ENCODE measurements at places on chromosomes 16 and 17.

DNA sequence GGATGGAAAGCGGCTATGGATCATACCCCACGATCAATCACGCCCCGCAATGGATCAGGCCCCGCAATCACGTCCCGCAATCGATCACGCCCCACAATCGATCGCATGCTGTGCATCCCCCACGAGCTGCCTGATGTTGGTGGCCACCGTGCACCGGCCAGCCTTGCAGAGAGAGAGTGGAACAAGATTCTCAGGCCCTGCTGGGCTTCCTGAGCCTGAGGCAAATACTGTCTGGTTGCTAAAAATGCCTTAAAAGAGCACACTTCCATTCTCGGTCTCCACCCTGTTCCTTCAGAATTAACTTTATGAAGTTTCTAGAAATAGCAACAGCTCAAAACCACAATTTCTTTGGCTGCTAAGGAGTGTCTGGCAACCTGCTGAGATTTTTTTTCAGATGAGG is 81.5 kb downstream of the VPS53 start:
- no peak for DNase-seq

DNA sequence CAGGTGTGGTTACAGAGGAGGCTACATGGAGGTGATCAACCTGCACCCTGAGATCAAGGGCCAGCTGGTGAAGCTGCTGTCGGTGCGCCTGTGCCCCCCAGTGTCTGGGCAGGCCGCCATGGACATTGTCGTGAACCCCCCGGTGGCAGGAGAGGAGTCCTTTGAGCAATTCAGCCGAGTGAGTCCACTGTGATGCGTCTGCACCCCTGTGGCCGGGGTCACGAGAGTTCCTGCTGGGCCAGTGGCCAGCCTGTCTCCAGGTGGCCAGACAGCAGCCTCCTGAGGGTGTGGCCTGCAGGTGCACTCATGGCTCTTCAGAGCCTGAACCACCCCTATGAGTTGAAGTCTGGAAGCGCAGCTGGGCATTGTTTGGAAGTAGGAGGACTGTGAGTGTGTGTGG is 38.1 kb downstream of the GPT2 start:
- DNase-seq, result no peak

GRCh38 chr17:67503184-67503583 is 126.1 kb downstream of the PITPNC1 start:
- DNase-seq, result no peak

DNA sequence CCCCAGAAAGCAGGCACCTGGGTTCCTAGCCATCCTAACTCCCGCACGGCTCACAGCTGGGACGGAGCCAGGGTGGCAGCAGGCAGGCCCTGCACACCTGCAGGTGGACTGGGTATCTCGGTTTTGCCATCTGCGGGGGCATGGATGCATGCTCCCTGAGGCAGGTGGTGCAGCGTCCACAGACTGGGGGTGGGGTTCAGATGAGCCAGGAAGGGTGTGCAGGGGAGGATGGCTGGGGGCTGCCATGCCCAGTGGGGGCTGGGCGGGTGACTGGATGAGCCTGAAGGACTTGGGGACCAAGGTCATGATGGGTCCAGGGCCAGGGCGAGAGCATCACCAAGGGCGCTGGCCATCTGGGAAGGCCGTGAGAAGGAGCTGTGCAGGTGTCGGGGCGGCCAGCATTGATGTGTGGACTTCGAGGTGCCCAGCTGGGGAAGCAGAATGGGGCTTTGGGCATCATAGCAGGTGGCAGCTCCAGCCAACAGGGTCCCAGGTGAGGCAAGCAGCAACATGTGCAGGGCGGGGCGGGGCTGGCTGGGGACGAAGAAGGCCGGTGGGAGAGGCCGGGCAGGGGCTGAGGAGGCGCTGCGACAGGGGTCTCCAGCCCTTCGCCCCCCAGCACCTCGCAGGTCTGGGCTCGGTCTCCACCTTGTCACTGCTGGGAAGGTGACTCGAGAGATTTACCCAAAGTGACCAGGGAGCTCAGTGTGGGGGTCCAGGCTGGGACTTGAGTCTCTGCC is 41.0 kb upstream of the ZNF469 start:
- DNase-seq, result no peak

DNA sequence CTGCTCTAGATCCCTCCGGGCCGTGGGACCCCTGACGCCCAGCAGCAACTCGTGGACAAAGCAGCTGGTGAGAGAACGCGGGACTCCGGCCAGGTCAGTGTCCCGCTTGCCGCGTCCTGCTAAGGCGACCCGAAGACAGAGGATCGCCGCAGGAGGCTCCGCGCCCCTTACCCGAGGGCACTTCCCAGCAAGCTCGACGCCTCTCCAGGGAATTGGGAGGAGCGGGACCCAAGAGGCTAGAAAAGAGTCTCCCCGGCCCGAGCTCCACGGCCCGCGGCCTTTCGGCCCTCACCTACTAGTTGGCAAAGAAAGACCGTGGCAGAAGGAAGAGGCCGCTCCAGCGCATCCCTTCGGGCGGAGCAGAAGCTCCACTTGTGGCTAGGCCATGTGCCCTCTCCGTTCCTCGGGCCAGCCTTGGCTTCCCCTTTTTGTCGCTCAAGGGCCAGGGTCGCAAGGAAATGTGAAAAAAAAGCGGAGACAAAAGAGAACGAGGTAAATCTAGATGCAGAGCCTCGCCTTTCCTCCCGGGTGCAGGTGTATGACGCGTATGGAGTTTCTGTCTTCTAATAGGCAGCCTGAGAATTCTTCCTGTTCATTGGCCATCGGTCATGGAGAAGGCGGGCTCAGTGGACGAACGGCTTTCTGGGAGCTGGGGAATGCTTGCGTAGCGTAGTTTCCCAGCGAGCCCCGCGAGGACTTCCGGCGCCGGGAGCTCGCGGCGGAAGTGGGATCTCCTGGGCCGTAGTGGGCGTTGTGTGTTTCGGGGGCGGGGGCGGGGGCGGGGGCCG is at the start of gene ZNF213:
ZNF213 (plus strand) TSS at position 692 of the 788 bp plus-strand sequence. CDS start 2,252 bp downstream, outside the sequence.
- DNase-seq, result peak; percentile 92

GRCh38 chr17:29012535-29012934 is 6.7 kb upstream of the SEZ6 start:
- no peak for DNase-seq

DNA sequence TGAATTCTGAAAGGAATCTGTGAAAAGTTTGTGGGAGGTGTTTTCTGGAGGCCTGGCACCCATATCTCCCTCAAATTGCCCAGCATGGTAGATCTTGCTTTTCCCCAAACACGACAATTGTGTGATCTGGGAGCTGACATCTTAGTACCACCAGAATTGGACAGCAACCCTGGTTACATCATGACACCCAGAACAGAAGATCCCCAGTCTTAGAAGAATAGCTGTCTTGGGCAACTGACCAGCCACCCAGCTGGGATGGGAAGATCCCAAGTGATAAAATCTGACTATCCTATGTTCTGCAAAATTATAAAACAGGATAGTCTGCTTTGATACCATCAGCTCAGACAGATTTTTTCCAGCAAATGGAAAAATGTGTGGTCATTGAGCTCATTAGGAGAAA is 235.3 kb downstream of the CDH13 start:
- DNase-seq, result no peak

- DNase-seq, result no peak
Observed at GRCh38 chr17:5555254-5555653, 29.1 kb downstream of the NLRP1 start.

- no peak for DNase-seq
Observed at GRCh38 chr16:12661656-12662172, 142.0 kb downstream of the CPPED1 start.

DNA sequence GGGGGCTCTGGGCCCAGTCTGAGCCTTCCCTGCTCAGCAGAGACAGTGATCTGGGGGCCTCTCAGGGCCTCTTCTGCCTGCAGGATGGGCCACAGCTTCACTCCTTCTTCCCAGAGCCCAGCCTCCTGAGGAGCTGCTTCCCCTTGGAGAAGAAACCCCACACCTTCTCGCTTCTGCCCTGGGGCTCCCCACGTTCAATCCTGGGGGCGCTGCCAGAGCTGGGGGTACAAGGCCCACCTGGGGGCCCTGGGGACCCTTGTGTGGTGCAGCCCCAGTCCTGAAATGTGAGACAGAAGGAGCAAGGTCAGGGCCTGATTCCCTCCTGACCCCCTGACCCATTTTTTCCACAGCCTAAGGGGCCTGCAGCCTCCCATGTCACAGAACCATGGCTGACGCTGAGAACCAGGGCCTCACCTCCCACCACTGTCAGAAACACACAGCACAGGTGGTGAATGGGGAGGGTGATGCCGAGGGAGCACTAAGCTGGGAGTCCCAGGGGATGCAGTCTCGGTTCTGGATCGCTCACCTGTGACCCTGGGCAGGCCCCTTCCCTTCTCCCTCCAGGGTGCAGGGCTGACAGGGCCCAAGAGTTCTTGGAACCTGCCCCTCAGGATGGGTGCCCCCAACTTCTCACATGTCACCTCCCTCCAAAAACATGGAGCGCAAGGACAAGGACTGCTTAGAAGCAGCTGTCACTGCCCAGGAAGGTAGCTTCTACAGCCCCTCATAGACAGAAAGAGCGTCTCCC is 21.6 kb upstream of the MPO start:
- DNase-seq, result no peak

GRCh38 chr17:77118251-77118928 is 22.4 kb upstream of the SEC14L1 start:
- DNase-seq, result no peak

DNA sequence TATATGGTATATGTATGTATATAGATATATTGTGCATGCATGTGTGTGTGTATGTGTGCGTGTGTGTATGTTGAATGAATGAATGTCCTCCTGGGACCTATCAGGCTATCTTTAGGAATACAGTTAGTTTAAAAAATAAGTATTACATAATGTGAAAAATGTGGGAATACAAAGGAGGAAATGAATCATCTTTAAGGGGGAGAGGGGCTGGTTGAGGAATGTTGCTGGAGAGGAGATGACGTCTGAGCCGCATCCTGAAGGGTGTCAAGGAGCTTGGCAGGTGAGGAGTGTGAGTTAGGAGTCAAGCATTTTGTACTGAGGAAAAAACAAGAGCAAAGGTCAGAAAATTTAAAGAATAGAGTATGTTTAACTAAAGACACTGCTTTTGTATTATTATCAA is 62.4 kb upstream of the NLK start:
- no peak for DNase-seq

GRCh38 chr17:6666557-6666956 is 15.0 kb downstream of the C17orf100 start:
- DNase-seq, result no peak

DNA sequence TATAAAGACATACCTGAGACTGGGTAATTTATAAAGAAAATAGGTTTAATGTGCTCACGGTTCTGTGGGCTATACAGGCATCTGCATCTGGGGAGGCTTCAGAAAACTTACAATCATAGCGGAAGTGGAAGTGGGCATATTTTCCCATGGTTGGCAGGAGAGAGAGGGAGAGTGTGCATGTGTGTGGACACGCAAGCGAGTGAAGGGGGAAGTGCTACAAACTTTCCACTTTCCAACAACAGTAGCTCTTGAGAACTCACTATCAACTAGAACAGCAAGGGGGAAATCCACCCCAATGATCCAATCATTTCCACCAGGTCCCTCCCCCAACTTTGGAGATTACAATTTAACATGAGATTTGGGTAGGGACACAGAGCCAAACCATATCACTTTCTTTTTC is 11.1 kb downstream of the TAOK1 start:
- no peak for DNase-seq

DNA sequence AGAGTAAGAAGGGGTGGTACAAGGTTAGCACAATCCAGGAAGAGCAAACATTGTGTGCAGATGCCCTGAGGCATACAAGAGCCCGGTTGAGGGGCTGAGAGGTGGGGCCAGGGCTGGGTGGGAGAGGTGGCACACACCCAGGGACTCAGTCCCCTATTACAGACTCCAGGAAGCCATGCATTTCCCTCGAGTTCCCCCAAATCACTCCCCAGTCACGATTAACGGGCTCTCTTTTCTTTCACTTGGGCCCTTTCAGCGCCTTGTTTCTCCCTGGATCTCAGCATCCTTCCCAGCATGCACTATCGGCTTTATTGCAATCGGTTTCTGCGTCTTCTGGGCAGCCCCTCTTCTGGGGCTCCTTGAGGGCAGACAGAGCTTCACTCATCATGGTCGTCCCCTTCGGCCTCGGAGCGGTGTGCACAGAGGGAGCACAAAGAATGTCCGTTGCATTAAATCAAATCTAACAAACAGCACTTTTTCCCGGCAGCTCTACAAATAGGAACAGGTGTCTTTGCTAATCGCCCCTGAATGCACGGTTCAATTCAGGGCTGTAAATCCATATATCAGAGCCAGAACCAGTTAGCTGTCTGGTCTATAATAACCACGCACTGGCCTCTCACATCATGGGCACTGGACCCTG is 184.6 kb upstream of the HSBP1 start:
- no peak for DNase-seq

- DNase-seq, result no peak
Observed at GRCh38 chr17:28524476-28525424, 18.6 kb downstream of the FOXN1 start.

- DNase-seq, result no peak
Observed at GRCh38 chr16:66490774-66491715, 58.9 kb downstream of the TK2 start.

GRCh38 chr17:37605081-37605480 is 4.1 kb downstream of the SYNRG start:
- no peak for DNase-seq

GRCh38 chr17:49195751-49196150 is 14.6 kb downstream of the GNGT2 start:
- no peak for DNase-seq

GRCh38 chr16:78576941-78577340 is 477.5 kb downstream of the WWOX start:
- DNase-seq, result no peak

- DNase-seq, result no peak
Observed at GRCh38 chr17:78127888-78128550, 536 bp downstream of the TMC6 start.

DNA sequence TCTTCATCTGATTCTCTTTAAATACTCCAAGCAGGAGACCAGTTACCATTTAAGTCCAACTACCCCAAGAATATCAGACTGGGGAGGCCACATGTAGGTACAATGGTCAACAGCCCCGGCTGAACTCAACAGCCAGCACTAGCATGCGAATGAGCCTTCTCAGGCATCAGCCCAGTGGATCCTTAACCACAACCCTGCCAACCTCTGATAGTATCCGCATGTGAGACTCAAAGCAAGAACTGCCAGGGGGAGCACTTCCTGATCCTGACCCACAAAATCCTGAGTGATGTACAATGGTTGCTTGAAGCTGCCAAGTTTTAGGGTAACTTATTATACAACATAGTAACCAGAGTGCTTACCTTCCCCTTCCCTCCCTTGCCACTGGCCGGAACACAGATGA is 4.0 kb downstream of the PYY start:
- DNase-seq, result no peak

DNA sequence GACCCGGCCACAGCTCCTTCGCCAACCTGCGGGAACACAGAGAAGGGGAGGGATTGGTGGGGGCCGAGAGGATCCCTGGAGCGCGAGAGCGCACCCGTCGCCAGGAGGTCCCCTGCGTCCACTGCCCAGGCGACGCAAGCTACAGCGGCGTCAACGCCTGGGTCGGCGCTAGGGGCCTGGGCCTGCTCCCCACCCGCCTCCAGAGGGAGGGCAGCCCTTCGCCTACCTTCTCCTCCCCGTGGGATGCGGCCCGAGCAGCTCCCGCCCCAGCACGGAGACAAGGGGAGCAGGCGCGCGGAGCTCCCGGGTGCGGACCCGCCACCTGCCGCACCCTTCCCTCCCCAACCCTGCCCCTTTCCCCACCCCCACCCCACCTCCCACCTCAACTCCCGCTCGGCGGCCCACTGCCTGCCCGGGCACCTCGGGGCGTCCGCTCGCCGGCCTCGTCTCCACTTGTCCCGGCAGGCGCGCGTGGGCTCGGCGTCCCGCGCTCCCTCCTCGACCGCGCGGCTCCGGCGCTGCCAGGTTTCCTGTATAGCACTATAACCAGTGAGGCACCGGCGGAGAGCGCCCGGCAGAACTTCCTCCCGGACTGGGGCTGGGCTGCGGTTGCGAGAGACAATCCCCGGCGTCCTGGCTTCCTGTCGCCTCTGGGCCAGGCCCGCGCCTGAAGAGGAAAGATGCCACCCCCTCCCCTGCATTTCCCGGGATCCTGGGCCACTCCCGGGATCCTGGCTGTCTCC is 119.1 kb upstream of the SMURF2 start:
- DNase-seq, result no peak
